ENCODE measurements at places on chromosomes 7 and 10.

GRCh38 chr10:122659126-122659525 lies 40.5 kb downstream of the C10orf120 start:
- no peak overlapping the region for H3K27ac ChIP-seq
- H3K27me3 ChIP-seq = no peaks in the 10 kb centered on the region
- no peak overlapping the region for H3K4me3 ChIP-seq
- H3K4me1 ChIP-seq = no peaks in the 10 kb centered on the region
- no peaks in the 10 kb centered on the region for H3K36me3 ChIP-seq

- no peak for DNase-seq
- H3K27me3 ChIP-seq = no peaks in the 10 kb centered on the region
- H3K36me3 ChIP-seq = peaks cover 14% of the 10 kb centered on the region
- H3K4me3 ChIP-seq = no peak overlapping the region
Measured at GRCh38 chr10:93346108-93346507, 136.0 kb downstream of the MYOF start.

DNA sequence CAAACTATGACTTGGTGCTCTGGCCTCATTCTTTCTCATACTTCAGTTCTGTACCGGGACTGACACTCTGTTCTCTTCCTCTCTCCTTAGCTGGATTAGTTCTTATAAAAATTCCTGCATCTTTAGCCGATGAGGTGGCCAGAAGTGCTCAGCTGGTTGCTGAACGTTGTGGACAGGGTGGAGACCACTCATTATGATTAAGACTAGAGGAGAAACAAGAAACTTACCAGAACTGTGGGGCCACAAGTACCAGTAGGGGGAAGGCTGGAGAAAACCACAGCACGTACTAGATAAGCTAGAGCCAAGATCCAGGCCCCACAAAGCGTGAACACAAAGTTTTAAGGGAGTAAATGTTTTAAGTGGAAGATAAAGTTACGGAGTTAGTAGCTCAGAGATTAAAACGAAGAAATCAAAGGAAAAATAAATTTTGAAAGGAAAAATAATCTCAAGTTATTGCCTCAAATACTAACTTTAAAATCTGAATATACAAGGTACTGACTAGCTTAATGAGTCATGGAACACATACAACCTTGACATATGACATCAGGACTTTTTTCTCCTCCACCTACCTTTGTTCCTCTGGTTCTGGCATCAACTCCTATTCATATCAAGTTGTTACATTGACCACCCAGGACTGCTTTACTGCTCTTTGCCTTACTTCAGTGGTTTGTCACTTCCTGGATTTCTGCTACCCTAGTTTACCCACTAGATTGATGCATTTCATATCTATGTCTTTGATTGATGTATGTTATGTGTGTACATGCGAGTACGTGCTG lies 469.0 kb downstream of the TFEC start:
- H3K27ac ChIP-seq = no peak overlapping the region
- no peaks in the 10 kb centered on the region for H3K36me3 ChIP-seq
- no peak for DNase-seq

DNA sequence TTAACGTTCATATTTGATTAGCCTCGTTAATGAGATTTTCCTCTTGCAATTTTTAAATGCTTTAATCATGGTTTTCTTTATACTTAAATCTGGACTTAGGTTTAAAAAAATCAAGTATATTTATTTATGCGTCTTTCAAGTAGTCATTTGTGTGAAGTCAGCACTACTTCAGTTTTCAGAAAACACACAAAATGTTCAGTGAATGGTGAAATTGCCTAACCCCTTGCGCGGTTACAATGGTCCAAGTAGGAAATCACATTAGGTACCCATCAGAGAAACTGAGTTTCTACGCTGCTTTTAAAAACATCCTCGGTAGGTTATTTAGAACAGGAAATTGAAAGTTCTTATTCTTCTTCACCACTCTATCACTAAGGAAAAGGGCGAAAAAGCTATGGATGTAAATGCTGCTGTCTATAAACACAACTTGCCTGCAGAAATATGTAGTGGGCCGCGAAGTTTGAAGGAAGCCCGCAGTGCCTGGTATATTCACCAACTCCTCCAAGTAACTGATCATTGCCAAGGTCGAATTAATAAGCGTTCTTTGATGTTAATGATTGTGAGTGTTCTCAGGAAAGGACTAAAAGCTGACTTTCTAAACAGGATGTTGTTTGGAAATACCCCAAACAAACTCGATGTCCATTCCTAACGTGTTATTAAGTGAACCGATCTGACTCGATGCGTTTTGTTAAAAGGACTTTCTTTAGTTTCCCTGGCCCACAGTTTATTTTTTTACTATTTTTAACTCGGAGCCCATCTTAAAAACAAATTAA lies 1.0 kb downstream of the SYPL1 start:
- DNase-seq = no peak
- H3K4me1 ChIP-seq = peaks cover 8% of the 10 kb centered on the region
- H3K27me3 ChIP-seq = no peaks in the 10 kb centered on the region
- H3K4me3 ChIP-seq = peak overlapping the region; percentile 65

- peaks cover 7% of the 10 kb centered on the region for H3K4me1 ChIP-seq
- H3K27ac ChIP-seq = no peak within 1 kb of the TSS
- no peaks in the 10 kb centered on the region for H3K27me3 ChIP-seq
- peak within 1 kb of the TSS; percentile 67 for H3K4me3 ChIP-seq
- no peak for DNase-seq
Measured at GRCh38 chr10:72087969-72088888, at the start of gene SPOCK2. SPOCK2 (minus strand) TSS chr10:72088551; CDS start chr10:72088328, 223 bp downstream.

GRCh38 chr10:107442035-107442505 lies 277.6 kb upstream of the SORCS1 start:
- no peak overlapping the region for H3K4me3 ChIP-seq
- H3K4me1 ChIP-seq = no peaks in the 10 kb centered on the region
- DNase-seq = no peak

DNA sequence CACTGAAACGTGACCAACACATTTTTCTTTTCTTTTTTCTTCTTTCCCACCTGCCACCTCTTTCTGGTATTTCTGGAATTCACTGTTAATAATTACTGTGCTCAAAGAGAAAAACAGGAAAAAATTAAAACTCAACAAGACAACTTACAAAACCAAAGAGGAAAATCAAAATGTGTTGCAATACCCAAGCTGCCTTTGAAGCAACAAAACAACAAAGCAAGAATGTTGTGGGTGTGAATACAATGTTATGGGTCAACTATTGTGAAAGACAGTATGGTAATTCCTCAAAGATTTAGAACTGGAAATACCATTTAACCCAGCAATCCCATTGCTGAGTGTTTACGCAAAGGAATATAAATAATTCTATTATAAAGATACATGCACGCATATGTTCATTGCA lies 415.1 kb downstream of the GFRA1 start:
- no peak overlapping the region for H3K27ac ChIP-seq
- no peak for DNase-seq
- H3K27me3 ChIP-seq = no peaks in the 10 kb centered on the region
- no peak overlapping the region for H3K4me3 ChIP-seq
- H3K36me3 ChIP-seq = no peaks in the 10 kb centered on the region
- H3K4me1 ChIP-seq = no peaks in the 10 kb centered on the region

DNA sequence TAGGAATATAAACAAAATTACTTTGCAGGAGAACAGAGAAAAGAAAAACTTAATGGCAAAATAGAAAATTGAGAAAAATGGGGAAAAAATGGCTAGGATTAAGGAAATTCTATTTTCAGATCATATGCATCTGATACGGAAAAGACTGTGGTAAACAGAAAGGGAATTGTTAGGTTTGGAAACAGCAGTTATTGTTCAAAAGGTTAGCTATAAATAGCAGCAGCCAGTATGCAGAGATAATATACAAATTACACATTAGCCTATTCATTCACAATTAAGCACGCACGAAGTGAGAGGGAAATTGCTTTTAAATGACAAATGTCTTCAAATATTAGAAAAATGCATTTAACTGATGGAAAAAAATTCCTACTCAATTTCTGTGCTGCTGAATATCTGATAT lies 224.1 kb upstream of the FAM3C start:
- H3K27me3 ChIP-seq = no peaks in the 10 kb centered on the region
- H3K27ac ChIP-seq = no peak overlapping the region
- H3K4me3 ChIP-seq = no peak overlapping the region
- no peaks in the 10 kb centered on the region for H3K4me1 ChIP-seq

DNA sequence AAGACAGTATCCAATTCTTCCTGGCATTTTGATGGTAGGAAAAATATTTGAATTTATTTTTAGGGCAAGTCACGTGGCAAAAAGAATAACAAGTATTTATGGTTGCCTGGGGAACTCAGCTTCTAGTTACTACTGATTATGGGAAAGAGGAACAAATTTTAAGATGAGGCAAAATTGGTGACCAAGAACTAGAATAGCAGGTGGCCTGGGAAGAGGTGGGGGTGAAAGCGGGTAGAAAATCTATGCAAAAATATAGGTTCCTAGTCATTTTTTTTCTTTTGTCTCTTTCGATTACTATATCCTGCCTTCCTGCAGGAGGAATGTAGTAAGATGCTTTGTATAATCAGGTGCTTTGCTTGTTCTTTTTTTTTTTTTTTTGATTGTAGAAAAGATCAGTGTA lies 27.8 kb downstream of the ENTPD1 start:
- no peak for DNase-seq
- no peaks in the 10 kb centered on the region for H3K36me3 ChIP-seq
- no peaks in the 10 kb centered on the region for H3K4me1 ChIP-seq
- H3K27me3 ChIP-seq = no peaks in the 10 kb centered on the region
- no peak overlapping the region for H3K27ac ChIP-seq

DNA sequence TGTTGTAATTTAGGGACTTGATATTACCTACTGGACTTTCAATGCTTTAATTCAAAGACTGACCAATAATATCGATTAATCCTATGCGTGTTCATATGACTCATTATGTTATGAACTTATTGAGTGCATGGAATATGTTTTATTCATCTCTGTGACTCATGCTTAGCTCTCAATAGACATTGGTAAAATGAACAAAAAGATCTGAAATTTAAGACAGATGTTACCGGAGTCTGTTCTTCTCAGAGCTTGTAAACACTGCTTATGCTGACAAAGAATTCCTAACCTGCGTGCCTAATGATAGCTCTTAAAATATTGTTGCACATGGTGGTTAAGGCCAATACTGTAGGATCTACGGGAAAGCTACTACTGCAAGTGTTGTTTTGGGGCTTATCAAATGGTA lies 131.5 kb upstream of the ACBD5 start:
- H3K4me1 ChIP-seq = no peaks in the 10 kb centered on the region
- no peak overlapping the region for H3K4me3 ChIP-seq
- no peaks in the 10 kb centered on the region for H3K27me3 ChIP-seq
- H3K27ac ChIP-seq = no peak overlapping the region

GRCh38 chr7:69981646-69982045 lies 383.4 kb downstream of the AUTS2 start:
- no peak overlapping the region for H3K27ac ChIP-seq
- H3K27me3 ChIP-seq = no peaks in the 10 kb centered on the region
- no peak for DNase-seq
- no peaks in the 10 kb centered on the region for H3K4me1 ChIP-seq
- no peaks in the 10 kb centered on the region for H3K36me3 ChIP-seq

DNA sequence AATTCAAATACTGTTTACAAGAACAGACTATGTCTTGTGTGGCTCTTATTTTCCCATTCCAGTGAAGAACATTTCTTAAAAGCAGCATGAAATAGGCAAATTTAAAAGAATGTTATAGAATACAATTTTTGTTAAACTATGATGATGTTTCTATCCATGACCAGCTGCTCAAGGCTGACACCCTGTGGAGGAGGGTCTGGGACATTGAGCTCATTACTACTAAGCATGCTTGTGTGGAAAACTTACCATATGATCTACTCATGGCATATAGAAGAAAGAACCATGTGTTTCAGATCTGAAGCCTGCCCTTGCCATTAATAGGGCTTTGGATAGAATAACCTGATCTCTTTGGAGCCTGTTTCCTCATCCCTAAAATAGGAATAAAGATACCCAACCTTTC lies 125.0 kb downstream of the FOXP2 start:
- no peak overlapping the region for H3K27ac ChIP-seq
- DNase-seq = no peak
- peaks cover 5% of the 10 kb centered on the region for H3K36me3 ChIP-seq
- H3K27me3 ChIP-seq = no peaks in the 10 kb centered on the region

DNA sequence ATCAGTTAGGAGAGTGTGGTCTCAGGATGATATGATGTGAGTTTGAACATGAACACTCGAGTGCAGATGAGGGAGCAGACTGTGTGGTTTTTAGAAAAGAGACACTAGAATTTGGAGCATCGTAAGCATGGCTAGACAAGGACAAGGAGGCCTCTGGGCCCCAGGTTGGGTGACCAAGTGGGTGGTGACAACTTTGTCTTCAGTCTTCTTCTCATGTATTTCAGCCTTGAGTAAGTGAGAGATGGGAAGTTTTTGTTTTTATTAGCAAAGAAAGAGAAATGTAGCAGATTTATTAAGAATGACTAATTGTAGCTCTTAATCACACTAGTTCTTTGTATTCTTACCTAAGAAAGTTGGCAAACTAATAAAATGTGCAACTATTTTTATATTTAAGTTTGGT lies 16.3 kb downstream of the TES start:
- peaks cover 20% of the 10 kb centered on the region for H3K4me1 ChIP-seq
- no peaks in the 10 kb centered on the region for H3K36me3 ChIP-seq
- no peak for DNase-seq
- no peak overlapping the region for H3K4me3 ChIP-seq
- H3K27ac ChIP-seq = no peak overlapping the region

DNA sequence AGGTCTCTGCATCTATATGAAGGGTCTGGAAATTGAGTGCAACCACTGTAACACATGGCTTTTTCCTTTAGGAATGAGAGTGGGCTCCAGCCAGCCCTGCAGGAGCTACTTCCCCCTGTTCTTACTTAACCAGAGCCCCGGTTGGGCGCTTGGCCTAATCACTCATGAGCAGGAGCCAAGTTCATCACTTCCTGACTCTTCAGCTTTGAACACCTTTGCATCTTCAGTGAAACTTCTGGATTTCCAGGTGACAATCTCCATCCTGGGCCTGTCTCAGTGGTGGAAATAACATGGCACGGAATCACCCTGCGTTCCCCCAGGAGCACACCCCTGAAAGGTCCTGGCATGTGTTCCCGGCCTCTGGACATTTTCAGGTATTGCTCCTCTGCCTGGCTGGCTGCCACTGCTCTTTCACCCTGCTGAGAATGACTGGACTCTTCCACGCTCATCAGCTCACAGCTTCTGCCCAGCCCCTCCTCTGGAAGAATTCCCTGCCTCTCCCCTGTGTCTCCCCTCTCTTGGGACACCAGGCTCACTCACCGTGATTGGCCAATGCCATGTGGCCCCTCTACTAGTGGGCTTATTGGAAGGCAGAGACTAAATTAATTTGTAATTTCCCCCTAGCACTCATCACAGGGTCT lies 229.1 kb upstream of the GRB10 start:
- no peaks in the 10 kb centered on the region for H3K4me1 ChIP-seq
- DNase-seq = no peak
- no peak overlapping the region for H3K27ac ChIP-seq
- H3K27me3 ChIP-seq = no peaks in the 10 kb centered on the region
- H3K36me3 ChIP-seq = no peaks in the 10 kb centered on the region

DNA sequence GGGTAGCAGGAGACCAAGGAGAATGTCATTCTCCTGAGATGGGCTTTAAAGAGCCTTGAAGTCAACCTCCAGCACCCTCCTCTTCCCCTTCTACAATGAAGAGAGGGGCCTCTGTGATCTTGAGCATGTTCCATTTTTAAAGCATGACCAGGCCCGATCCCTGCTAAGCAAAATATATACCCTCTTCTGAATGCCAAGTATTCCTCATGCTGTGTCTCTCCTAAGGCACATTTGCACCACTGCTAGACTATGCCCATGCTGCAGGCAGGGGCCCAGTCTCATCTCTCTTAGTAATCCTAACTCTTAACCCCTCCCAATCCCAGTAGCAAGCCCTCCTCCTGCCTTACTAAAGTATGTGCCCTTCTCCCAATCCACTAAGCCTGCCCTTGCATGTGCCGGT lies 18.4 kb downstream of the SORBS1 start:
- H3K36me3 ChIP-seq = no peaks in the 10 kb centered on the region
- H3K4me3 ChIP-seq = no peak overlapping the region

Measured in breast epithelium (tissue), 4 donors.